CD4-positive, CD25-positive, alpha-beta regulatory T cell (primary cell): ENCODE measurements at places on chromosomes 4 and X. TPM values are rescaled to one million over a fixed set of nuclear protein-coding genes. Genes with fewer than 3 reads are reported as not detected.
A peak's percentile ranks its signal among the peaks of the same experiment; 100 is the strongest.

- DNase-seq = no peak
Observed at GRCh38 chr4:519203-519651, 20.2 kb downstream of the PIGG start.

GRCh38 chr4:43471950-43472349 is 579.4 kb downstream of the GRXCR1 start:
- DNase-seq = no peak

DNA sequence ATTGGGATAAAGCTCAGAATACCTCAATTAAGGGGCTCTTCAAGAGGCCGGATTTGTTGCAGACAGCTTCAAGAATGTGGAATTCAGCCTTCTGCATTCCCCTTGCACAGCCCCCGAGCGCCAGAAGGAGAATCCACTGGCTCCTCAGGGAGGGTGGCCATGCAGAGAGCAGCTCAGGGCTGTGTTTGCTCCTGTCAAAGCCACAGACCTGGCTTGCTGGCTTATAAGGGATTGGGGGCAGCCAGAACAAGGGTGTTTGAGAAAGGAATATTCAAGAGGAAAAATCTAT is 36.8 kb downstream of the ING2 start:
- DNase-seq = no peak

- no peak for DNase-seq
Observed at GRCh38 chr4:11843927-11844326, 415.2 kb upstream of the HS3ST1 start.

DNA sequence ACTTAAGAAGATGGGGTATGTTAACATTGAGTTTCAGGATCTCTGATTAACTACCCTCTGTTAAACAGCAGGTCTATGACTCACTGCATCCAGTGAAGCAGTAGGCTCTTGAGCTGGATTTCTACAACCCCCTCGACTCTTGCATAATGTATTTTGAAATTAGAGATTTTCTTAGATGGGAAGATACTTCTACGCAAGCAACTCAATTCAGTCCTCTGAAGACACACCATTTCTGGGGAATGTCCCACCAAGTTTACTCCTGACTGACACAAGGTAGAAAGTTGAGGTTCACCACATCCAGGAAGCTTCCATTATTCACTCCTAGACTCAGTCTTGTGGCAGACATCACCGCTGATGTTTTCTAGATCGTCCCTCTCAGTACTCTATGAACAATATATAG is 12.9 kb downstream of the PALLD start:
- no peak for DNase-seq

GRCh38 chr4:56861360-56861759 is 39.9 kb upstream of the SPINK2 start:
- DNase-seq = no peak

GRCh38 chr4:7009564-7009963 is 33.6 kb upstream of the TADA2B start:
- no peak for DNase-seq

- DNase-seq = no peak
Observed at GRCh38 chr4:23060776-23061175, 368.0 kb downstream of the GBA3 start.

- DNase-seq = no peak
Observed at GRCh38 chrX:19554786-19555185, 39.5 kb upstream of the MAP3K15 start.

- DNase-seq = peak; percentile 64
Observed at GRCh38 chrX:39855748-39856129, 242.0 kb downstream of the BCOR start.

DNA sequence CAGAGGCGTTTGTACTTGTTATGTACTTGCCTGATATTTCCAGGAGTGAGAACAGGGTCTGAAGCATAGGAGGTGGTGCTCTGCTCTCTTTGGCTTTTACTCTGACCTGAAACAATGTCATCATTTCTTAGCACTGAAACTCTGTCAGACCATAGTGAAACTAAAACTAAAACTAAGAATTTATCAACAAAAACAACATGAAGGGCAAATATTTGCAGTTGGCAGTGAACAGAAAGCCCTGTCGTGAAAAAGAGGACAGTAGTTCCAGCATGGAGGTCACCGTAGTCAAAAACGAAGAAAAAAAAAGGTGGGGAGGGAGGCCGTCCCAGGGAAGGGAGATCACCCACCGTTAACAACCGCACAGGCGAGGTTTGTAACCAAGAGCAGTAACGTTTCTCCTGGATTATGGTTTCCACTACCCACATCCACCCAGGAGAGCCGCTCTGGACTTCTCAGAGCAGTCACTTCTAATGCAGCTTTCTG is 97.5 kb downstream of the ANK2 start:
- DNase-seq = no peak

DNA sequence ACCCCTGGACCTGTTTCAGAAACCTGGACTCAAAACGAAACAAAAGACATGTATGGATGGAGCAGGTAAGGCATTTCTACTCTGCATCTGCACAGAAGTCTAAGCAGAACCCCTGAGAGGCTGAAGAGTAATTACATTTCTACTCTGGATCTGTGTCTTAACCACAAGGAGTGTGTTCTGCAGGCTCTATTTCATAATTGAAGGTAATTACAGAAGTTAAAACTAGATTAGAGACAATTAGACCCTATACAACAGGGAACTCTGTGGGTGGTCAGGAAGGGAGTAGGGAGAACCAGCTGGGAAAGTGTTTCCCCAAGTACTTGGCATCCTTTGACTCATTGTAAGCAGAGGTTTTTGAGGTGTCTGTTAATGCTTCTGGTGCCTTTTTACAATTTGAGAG is 69.8 kb downstream of the IGSF1 start:
- no peak for DNase-seq

DNA sequence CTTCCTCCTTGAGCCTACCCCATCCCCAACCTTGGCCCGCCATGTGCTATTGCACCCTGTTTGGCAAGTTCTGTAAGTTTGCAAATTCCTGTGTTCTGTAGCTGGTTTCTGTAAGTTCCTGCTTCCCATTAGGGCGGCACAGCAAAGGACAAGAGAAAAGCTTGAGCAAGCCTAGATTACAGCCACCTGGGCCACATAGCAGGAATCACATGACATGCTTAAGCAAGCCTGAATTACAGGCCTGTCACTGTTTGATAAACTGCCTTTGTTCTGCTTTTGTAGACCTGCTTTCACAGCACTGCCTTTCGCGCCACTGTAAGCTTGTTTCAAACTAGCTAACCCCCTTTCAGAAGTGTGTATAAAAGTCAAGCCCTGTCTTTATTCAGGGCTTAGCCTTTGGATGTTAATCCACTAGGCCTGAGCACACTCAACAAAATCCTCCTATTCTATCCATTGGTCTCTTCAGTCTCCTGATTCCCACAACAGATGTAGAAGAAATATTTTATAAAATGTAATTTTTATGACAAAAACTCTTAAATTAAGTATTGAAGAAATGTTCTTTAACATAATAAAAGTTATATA is 906.8 kb upstream of the NDST4 start:
- no peak for DNase-seq

GRCh38 chrX:133072566-133072965 is 24.3 kb downstream of the USP26 start:
- DNase-seq = no peak

DNA sequence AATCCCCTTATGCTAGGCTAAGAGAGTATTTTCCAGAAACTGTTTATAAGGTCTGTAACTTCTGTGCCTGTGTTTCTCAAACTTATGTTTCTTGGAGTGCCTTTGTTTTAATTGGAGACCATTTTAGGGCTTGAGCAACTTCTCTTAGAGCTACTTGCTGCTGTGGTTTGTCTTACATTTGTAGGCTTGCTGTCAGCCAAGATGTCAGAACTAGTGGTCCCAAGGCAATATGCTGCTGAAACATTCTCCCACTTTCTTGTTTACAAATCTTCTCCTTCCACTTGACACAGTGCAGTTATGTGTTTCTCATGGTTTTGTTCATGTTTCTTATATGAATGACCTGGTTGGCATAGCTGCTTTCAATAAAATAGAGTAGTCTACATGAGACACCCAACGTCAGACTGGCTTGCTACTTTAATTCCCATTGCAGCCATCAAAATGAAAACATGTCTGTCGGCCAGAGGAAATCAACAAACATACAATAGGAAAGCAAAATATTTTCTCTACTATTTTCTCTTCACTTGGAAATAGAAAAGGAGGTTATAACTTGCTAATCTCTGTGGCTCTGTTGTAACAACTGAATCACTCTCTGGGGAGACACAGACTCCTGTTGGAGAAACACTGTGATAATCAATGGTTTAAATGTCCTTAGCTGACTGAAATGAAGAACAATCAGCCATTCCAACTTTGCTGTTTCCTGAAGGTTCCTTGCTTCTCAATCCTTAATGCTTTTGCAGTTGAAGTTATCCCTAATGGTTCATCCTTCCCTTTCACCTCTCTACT is 426.4 kb downstream of the PDGFC start:
- DNase-seq = no peak

GRCh38 chrX:13346646-13347045 is 26.8 kb upstream of the ATXN3L start:
- no peak for DNase-seq

- no peak for DNase-seq
Observed at GRCh38 chrX:1564750-1565683, 26.4 kb upstream of the AKAP17A start.

- no peak for DNase-seq
Observed at GRCh38 chr4:89249716-89250361, 57.8 kb downstream of the GPRIN3 start.

GRCh38 chrX:74498924-74499323 is 77.6 kb downstream of the SLC16A2 start:
- DNase-seq = no peak

- no peak for DNase-seq
Observed at GRCh38 chr4:75555294-75556164, at the start of gene ODAPH. TSS of gene ODAPH (plus strand) at chr4:75556066. CDS start at chr4:75556083, 17 bp downstream.

DNA sequence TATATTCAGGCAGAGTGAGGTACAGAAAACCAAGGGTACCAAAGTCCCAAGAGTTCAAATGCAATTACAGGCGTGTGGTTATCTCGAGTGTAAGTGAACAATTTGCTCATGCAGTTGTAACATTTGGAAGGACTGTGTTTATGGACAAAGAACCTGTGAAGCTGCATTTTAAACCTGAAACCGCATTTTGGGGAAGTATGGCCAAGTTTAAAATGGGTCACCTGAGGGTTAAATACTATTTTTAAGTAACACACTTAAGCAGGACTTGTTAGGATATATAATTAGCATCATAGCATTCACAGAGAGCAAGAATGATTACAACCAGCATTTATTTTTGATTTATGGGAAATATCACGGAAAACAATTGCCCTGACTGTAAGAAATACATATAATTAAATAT is 79.1 kb upstream of the LCORL start:
- DNase-seq = no peak

DNA sequence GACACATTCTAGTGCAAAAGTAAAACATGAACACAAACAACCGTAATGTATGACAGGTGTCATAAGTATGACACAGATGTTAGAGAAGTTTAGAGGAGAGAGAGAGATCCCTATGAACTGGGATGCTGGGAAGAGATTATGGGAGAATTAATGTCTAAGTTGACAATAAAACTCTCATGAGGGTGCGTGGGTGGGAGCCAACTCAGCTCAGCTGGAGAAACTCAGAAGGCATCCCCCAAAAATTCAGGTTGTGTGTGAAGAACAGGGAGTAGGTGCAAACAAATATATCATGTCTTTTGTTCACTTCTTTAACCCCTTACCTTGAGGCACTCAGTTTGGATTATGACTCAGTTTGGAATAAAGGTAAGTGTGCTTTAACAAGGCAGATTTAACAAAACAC is 484.1 kb downstream of the INPP4B start:
- DNase-seq = no peak

- no peak for DNase-seq
Observed at GRCh38 chr4:166165829-166166420, 292.9 kb downstream of the TLL1 start.

GRCh38 chr4:112127048-112127637 is 18.1 kb upstream of the FAM241A start:
- DNase-seq = no peak

DNA sequence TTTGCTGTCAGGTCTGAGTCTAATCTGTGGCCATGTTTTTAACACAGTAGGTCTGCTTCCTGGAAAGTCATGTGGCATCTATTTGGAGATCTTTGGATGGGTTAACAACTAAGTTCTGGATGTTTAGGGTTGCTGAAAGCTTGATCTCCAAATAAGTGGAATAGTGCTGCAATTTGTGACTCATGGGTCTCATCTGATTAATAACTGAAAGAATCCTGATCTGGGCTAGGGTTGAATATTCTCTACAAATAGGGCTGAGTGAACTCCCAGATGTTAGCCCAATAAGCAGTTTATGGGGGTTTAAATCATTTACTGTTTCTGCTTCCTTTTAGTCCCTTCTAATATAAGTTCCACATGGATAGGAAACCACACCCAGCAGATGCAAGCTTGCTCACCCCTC is 23.1 kb downstream of the CT47C1 start:
- DNase-seq = no peak

GRCh38 chrX:132045456-132045855 is 22.4 kb downstream of the STK26 start:
- no peak for DNase-seq

DNA sequence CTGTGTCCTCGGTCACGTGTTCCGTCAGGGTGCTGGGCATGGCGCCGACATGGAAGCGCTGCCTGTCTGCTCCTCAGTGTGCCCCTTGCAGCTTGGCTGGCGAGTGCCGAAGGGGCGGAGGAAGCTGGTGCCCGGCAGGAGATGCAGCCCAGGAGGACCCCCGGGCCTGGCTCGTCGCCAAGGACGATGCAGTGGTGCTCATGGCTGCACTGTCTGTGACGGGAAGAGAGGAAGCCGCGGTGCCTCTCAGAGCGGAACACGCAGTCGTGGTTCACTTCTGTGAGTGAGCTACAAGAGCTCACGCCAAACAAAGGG is 38.1 kb downstream of the FGFRL1 start:
- no peak for DNase-seq

- no peak for DNase-seq
Observed at GRCh38 chrX:113892401-113892800, 691.5 kb upstream of the HTR2C start.

DNA sequence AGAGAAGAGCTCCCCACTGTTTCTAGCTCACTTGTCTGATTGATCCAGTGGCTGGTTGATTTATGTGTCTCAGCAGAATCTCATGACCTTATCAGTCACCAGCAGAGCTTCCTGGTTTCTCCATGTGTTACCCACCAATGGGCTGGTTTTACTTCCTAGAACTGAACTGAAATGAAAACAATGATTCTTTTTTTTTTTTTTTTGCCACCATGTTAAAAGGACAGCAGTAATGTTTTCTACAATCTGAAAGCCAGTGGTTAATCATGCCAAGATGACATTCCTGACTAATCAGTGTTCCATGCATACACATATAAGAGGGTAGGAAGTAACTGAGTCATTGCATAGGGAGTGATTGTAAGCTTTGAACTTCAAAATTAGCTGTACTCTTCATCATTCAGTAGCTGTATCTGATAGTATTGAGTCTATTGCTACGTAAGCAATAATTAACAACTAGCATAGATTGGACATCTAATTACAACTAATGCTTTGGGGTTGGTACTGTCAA is 67.7 kb downstream of the SLC4A4 start:
- no peak for DNase-seq

Gene CT83
- polyA plus RNA-seq = not detected

Gene GABRB1
- polyA plus RNA-seq = not detected

Gene HDX
- 0.60 TPM for polyA plus RNA-seq

Gene CXCL10
- not detected for polyA plus RNA-seq

Gene MAGEC3
- polyA plus RNA-seq = not detected

Gene PHOX2B
- polyA plus RNA-seq = not detected

Gene CEP135
- 10.2 TPM for polyA plus RNA-seq

Gene NXF2
- not detected for polyA plus RNA-seq

Gene NUDT11
- polyA plus RNA-seq = 0.25 TPM

Gene ZNF157
- polyA plus RNA-seq = not detected

Gene PGAM4
- polyA plus RNA-seq = not detected

Gene CENPU
- polyA plus RNA-seq = 2.5 TPM
